ENCODE measurements at places on chromosomes 1 and 21.

GRCh38 chr1:16979475-16980327 is 719 bp downstream of the MFAP2 start:
- DNase-seq: no peak

DNA sequence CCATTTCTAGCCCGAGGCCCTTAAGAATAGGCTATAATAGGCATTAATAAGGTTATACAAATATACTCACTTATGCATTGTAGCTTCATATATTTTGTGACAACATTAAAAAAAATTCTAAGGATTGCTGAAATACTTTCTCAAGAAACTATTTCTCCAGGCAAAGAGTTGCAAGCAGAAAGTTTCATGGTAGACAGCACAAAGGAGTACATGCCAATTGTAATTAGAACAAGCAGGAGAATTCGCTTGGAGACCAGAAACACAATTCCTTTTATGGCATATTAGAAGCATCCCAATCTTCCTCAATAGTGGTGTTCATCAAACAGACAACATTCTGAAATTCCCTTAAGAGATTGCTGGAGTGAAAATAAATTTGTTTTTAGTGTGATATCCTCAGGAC is 122.8 kb downstream of the CRB1 start:
- no peak for DNase-seq

DNA sequence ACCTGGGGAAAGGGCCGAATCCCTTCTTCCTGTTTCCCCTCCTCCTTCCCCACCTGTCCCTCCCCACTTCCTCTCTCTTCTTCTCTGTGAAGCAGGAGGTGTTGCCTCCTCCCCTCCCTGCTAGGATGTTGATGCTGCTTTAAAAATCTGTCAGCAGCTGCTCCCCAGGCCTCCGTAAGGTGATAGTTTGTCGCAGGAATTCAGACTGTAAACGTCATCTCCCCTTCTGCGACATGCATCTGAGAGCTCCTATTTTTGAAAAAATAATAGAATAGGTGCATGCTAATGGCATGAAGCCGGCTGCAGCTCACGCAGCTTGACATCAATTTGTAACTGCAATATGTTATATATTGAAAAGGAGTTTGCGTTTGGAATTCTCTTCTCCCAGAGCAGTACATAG is 70.1 kb downstream of the KAZN start:
- no peak for DNase-seq

- no peak for DNase-seq
These were observed 60.1 kb downstream of the PRDM16 start for GRCh38 chr1:3129133-3129490.

- DNase-seq: no peak
These were observed 7.2 kb downstream of the AMPD2 start for GRCh38 chr1:109626682-109627408.

GRCh38 chr1:1183221-1183747 is 9.6 kb downstream of the TTLL10 start:
- DNase-seq: no peak

GRCh38 chr1:55718758-55719671 is 503.9 kb upstream of the USP24 start:
- no peak for DNase-seq

GRCh38 chr1:110554871-110555801 is 36.2 kb upstream of the KCNA10 start:
- DNase-seq: peak; percentile 60
